ENCODE measurements at places on chromosomes 16 and 17. TPM values are rescaled to one million over a fixed set of nuclear protein-coding genes. Genes with fewer than 3 reads are reported as not detected.

Gene OMG
- polyA plus RNA-seq, result not detected

DNA sequence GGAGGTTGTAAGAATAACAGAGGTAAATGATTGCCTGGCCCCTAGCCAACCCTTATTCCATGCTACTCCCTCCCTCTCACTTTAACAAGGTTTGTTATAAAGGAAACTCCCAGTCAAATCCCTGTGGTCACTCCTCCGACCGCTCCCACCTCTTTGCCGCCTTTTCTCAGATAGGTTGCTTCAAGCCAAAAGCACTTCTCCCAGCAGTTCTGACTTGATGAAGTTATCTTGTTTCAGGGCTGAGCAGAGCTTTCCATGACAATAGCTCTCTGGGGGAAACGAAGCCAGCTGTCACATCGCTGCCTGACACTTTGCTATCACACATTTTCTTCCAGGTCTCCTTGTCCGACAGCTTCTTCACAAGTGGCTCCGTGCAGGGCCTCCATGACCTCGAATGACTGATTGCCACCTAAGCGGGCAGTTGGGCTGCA is 278.6 kb downstream of the HAPSTR1 start:
- DNase-seq, result no peak
- peaks cover 2% of the 10 kb centered on the region for H3K27me3 ChIP-seq
- H3K4me3 ChIP-seq, result no peak overlapping the region
- H3K27ac ChIP-seq, result no peak overlapping the region
- peaks cover 4% of the 10 kb centered on the region for H3K36me3 ChIP-seq

DNA sequence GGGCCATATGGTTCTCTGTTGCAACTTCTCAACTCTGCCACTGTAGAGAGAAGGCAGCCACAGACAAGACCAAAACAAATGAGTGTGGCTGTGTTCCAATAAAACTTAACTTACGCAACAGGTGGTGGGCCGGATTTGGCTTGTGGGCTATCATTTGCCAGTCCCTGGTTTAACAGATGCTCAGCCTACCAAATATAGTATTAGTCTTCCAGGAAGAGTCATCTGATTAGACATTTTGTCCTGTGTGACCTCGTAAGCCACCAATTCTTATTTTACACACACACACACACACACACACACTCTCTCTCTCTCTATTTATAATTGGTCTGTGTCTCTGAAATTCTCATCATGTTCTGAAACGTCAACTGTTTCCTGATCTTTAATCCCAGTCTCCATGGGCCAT is 245.9 kb downstream of the XYLT1 start:
- peaks cover 11% of the 10 kb centered on the region for H3K4me1 ChIP-seq
- peaks cover 13% of the 10 kb centered on the region for H3K36me3 ChIP-seq
- peak overlapping the region; percentile 10 for H3K27ac ChIP-seq
- H3K4me3 ChIP-seq, result no peak overlapping the region
- peak; percentile 30 for DNase-seq
- H3K27me3 ChIP-seq, result no peaks in the 10 kb centered on the region

GRCh38 chr17:66483906-66484305 is 181.5 kb downstream of the PRKCA start:
- H3K4me1 ChIP-seq, result peaks cover 65% of the 10 kb centered on the region
- no peaks in the 10 kb centered on the region for H3K27me3 ChIP-seq
- DNase-seq, result no peak
- H3K36me3 ChIP-seq, result peaks cover 23% of the 10 kb centered on the region
- no peak overlapping the region for H3K27ac ChIP-seq

Gene HASPIN
- polyA plus RNA-seq, result 0.13 TPM

GRCh38 chr16:87426423-87427215 is 34.5 kb downstream of the MAP1LC3B start:
- H3K4me3 ChIP-seq, result no peak overlapping the region
- peaks cover 5% of the 10 kb centered on the region for H3K36me3 ChIP-seq
- H3K4me1 ChIP-seq, result peaks cover 8% of the 10 kb centered on the region
- H3K27ac ChIP-seq, result no peak overlapping the region
- DNase-seq, result no peak
- no peaks in the 10 kb centered on the region for H3K27me3 ChIP-seq
